ENCODE measurements at places on chromosomes 4 and X. TPM values are rescaled to one million over a fixed set of nuclear protein-coding genes. Genes with fewer than 3 reads are reported as not detected.
A peak's percentile ranks its signal among the peaks of the same experiment; 100 is the strongest.

DNA sequence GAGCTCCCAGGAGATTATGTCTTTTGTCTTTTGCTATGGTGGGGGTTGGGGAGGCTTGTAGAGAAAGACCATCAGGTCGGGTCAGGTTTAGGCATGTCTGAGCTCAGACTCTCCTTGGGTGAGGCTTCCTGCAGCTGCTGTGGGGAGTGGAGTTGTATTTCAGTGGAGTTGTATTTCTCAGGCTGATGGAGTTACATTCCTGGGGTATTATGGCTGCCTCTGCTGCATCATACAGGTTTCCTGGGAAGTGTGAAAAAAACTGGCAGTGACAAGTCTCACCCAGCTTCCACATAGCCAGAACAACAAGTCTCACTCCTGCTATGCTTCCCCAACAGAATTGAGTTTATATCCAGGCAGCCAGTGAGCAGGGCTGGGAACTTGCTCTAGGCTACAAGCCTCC is 119.3 kb downstream of the VSIG4 start:
- H3K4me3 ChIP-seq: no peak overlapping the region
- no peak overlapping the region for H3K27ac ChIP-seq
- no peak for DNase-seq
- H3K4me1 ChIP-seq: peaks cover 11% of the 10 kb centered on the region

DNA sequence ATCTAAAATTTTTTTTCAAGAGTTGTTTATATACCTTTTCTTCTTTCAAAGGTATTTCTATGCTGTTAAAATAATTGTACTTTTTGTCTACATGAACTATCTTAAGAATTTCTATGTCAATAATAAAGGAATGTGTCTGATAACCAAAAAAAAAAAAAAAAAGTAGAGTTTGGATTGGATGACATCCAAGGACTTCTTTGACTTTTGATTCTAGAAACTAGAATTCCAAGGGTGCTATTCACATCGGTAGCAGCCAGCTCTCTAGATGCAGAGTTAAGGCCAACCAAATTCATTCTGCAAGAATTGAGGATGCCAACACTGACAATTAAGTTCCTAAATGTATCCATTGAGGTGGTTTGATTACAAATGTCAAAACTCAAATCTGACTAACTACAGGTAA is 42.0 kb upstream of the PRKG2 start:
- DNase-seq: no peak
- H3K27me3 ChIP-seq: no peaks in the 10 kb centered on the region
- no peak overlapping the region for H3K27ac ChIP-seq

GRCh38 chr4:4491396-4491893 is 50.4 kb downstream of the STX18 start:
- H3K4me3 ChIP-seq: no peak overlapping the region
- no peak overlapping the region for H3K27ac ChIP-seq
- no peaks in the 10 kb centered on the region for H3K27me3 ChIP-seq
- H3K36me3 ChIP-seq: no peaks in the 10 kb centered on the region

DNA sequence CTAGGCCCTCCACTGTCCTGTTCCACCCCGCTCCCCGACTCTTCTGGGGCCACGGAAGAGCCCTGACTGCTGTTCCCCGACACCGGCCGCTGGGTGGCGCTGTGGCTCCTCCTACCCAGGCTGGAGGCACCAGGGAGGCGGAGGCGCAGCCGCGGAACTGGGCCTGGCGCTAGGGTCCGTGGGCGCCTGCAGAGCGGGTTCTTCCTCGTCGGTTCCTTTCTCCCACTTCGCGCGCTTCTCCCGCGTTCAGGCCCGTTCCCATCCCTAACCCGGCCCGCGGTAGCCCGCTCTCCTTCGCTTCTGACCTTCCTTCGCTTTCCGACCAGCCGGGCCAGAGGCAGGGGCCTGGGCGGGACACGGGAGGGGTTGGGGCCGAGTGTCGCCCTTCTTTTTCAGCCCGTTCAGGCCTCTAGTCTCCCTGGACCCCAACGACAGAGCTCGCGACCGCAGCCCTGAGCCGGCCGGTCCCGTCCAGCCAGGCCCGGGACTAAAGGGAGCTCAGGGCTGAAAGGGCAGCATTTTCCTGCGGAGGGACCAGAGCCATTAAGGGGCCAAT is 34.3 kb downstream of the NALF2 start:
- H3K27me3 ChIP-seq: no peaks in the 10 kb centered on the region
- H3K27ac ChIP-seq: no peak overlapping the region
- DNase-seq: peak; percentile 37
- peak overlapping the region; percentile 1 for H3K4me3 ChIP-seq
- no peaks in the 10 kb centered on the region for H3K36me3 ChIP-seq

DNA sequence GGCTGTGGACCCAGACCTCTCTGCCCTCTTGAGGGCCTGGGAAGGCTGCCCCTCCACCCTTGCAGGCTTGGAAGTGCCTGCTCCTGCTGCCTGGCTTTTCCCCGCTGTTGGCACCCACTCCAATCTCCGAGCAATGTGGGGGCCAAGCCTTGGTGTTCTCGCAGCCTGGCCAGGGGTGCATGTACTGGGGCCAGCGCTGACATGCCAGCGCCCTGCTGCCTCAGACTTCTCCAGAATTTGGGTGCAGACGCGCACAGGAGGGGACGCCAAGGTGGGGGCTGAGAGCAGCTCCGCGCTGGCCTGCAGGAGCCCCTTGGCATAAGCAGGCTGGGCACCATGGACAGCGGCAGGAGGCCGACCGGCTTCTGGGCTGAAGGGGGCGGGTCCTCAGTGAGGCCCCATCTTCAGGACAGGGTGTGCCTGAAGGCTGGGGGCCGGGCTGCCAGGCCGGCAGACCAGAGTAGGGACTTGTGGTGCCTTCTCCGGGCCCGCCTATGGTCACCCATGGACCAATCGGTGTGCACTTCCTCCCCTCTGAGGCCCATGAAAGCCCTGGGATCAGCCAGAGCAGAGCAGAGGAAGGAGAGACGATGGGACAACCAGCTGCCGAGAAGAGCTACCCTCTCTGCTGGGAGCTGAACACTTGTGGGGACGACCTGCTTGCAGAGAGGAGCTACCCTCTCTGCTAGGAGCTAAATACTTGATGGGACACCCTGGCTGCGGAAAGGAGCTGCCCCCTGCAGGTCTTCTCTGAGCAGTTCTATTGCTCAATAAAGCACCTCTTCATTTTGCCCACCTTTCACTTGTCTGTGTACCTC is 118.3 kb downstream of the DNAAF6 start:
- H3K36me3 ChIP-seq: no peaks in the 10 kb centered on the region
- H3K4me1 ChIP-seq: peaks cover 2% of the 10 kb centered on the region
- no peak overlapping the region for H3K27ac ChIP-seq
- no peak for DNase-seq
- no peak overlapping the region for H3K4me3 ChIP-seq

DNA sequence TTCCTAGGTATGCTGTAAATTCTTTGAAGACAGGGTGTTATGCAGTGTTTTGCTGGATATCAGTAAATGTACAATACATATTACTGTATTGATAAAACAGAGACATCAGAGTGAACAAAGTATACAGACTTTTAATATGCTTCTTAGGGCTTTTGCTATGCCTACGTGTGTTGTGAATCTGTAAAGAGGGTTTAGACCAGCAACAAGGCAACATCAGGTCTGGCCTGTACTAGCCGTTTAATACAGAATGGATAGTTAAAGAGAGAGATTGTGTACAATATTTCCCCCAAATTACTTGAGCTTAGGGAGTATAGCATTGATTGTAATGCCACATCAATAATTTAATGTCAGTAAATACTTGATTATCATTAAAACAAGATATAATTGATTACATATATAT is 75.2 kb downstream of the PAQR3 start:
- no peaks in the 10 kb centered on the region for H3K27me3 ChIP-seq

GRCh38 chr4:8391071-8391470 is 49.5 kb downstream of the ACOX3 start:
- no peak overlapping the region for H3K4me3 ChIP-seq
- H3K36me3 ChIP-seq: peaks cover 16% of the 10 kb centered on the region
- H3K4me1 ChIP-seq: no peaks in the 10 kb centered on the region
- no peaks in the 10 kb centered on the region for H3K27me3 ChIP-seq
- H3K27ac ChIP-seq: no peak overlapping the region
- no peak for DNase-seq

DNA sequence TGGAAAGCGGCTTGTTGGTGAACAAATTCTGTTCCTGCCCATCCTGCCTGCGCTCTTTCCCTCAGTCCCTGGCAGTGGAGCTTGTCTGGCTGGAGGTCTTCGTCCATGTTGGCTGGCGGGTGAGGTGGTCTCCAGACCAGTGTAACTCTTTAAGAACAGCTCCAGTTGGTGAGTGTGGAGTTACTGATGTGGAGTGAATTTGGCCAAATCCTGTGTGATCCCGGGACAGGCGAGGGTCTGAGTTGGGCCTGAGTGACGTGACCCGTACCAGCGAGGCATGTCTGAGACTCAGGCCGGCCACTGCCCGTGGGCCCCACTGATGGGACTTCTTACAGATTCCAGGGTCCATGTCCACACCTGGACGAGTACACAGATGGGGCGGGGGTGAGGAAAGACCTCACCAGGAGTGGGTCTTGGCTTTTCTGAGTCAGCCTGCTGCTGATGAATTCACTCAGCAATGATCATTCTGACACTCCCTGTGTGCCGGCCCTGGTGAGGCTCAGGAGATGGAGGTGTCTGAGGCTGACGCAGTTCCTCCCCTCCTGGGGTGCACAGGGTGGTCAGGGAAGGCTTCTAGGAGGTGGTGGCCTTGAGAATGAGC is 45.5 kb downstream of the PSAPL1 start:
- no peaks in the 10 kb centered on the region for H3K4me1 ChIP-seq
- DNase-seq: no peak
- no peak overlapping the region for H3K4me3 ChIP-seq
- peaks cover 31% of the 10 kb centered on the region for H3K27me3 ChIP-seq
- H3K27ac ChIP-seq: no peak overlapping the region
- H3K36me3 ChIP-seq: no peaks in the 10 kb centered on the region

DNA sequence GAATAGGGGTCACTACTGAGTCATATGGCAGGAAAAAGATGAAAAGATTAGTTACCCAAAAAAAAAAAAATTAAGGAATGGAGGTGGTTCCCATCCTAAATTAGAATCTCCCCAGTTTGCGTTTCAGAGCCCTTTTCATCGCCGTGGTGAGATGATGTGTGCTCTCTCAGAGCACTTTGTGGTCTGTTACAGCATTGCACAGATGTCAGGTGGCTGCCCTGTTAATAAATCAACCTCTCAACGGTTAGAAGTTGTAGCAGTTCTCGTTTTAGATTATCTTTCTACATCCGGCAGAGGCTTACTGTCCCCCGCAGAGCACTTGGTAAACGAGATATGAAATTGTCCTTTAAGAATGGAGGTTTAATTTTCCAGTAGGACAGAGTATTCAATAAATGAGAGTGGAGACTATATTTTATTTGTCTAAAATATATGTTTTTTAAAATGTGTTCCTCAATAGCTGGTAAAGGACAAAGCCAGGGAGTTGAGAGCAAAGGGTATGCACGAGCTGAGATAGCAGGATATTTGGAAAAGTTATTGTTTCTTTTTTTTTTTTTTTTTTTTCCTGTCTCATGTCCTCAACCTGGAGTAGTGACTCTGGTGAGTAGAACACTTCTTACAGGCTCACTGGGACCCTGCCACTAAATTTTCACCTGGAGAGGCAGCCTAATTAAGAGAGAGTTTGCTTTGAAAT is 26.9 kb downstream of the AFF1 start:
- H3K36me3 ChIP-seq: no peaks in the 10 kb centered on the region
- H3K4me1 ChIP-seq: peaks cover 5% of the 10 kb centered on the region
- no peak overlapping the region for H3K27ac ChIP-seq
- no peaks in the 10 kb centered on the region for H3K27me3 ChIP-seq
- DNase-seq: no peak

- H3K27me3 ChIP-seq: no peaks in the 10 kb centered on the region
- no peak for DNase-seq
- H3K36me3 ChIP-seq: no peaks in the 10 kb centered on the region
- no peaks in the 10 kb centered on the region for H3K4me1 ChIP-seq
Observed at GRCh38 chr4:72338060-72338459, 231.0 kb downstream of the ADAMTS3 start.

GRCh38 chrX:68999931-69000330 is 165.3 kb downstream of the PJA1 start:
- peaks cover 2% of the 10 kb centered on the region for H3K27me3 ChIP-seq
- H3K4me1 ChIP-seq: no peaks in the 10 kb centered on the region
- H3K4me3 ChIP-seq: no peak overlapping the region

DNA sequence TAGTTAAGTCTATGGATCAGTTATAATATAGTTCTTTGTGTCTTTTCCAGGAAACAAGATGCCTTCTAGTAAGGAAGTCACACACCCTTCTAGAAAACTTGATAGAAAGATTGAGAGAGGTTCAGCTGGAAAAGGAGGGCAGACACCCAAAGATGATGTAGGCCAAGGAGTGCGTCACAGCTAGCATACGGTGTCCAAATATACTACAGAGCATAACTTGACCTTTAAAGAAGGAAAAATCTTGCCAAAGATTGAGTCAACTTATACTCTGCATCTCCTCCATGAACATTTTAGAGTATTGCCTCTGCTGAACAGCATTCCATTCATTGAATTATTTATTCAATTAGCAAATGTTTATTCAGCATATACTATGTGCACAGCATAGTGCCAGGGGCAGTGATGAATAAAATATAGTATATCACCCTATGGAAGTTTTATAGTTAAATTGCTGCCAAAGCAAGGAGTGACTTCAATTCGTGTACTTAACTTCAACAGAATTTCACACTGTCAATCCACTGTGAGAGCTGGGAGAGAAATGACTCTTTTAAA is 51.9 kb upstream of the SLC6A14 start:
- no peak overlapping the region for H3K4me3 ChIP-seq
- H3K4me1 ChIP-seq: no peaks in the 10 kb centered on the region
- H3K27ac ChIP-seq: no peak overlapping the region
- no peaks in the 10 kb centered on the region for H3K27me3 ChIP-seq

DNA sequence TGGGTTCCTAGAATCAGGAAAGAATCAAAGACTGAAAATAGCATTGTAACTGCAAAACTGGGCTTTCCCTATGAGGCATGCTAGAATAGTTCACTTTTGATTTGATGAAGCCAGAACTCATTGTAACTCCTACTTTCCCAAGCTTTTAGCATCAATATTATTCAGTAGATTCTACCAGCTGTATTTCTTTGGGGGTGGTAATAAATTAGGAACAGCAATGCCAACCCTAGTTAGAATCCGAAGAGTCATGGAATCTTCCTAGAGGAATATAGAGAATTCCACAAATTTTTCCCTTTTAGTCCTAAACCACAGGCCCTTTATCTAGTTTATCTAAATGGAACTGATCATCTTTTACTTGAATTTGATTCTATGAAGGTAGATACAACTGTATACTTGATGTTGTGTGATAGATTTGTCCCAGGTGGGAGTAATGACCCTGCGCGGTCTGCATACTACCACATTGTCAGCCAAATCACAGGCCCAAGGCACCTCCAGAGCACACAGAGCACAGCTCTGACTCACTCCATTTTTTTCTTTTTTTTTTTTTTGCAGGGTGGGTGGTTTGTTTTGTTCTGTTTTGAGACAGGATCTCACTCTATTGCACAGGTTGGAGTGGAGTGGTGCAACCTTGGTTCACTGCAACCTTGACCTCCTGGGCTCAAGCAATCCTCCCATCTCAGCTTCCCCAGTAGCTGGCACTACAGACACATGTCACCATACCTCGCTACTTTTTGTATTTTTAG is 66.6 kb downstream of the EDNRA start:
- DNase-seq: no peak
- no peaks in the 10 kb centered on the region for H3K36me3 ChIP-seq
- no peak overlapping the region for H3K27ac ChIP-seq
- peaks cover 4% of the 10 kb centered on the region for H3K4me1 ChIP-seq
- H3K27me3 ChIP-seq: peaks cover 4% of the 10 kb centered on the region

The MAGEC3 gene
- not detected for total RNA-seq

The POLN gene
- 3.7 TPM for total RNA-seq

All from T-cell (primary cell).